Caco-2 (cell line): ENCODE measurements at places on chromosomes 16 and 17.

DNA sequence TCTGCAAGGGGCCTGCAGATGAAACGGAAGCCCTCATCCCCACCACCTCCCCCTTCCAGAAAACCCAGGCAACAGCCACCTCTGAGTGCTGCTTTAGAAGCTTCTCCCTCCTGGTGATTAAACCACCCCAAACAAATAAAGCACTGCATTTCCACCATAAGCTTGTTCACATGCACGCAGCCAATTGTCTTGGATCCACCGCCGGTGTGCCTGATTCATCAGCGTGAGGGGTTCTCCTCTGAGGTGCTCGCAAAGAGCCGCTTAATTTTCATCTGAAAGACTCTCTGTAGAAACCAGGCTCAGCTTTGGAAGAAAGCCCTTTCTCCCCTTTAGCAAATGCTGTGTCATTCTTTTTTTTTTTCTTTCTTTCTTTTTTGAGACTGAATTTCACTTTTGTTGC, 155.2 kb upstream of the EEF2KMT start:
- no peak for DNase-seq

DNA sequence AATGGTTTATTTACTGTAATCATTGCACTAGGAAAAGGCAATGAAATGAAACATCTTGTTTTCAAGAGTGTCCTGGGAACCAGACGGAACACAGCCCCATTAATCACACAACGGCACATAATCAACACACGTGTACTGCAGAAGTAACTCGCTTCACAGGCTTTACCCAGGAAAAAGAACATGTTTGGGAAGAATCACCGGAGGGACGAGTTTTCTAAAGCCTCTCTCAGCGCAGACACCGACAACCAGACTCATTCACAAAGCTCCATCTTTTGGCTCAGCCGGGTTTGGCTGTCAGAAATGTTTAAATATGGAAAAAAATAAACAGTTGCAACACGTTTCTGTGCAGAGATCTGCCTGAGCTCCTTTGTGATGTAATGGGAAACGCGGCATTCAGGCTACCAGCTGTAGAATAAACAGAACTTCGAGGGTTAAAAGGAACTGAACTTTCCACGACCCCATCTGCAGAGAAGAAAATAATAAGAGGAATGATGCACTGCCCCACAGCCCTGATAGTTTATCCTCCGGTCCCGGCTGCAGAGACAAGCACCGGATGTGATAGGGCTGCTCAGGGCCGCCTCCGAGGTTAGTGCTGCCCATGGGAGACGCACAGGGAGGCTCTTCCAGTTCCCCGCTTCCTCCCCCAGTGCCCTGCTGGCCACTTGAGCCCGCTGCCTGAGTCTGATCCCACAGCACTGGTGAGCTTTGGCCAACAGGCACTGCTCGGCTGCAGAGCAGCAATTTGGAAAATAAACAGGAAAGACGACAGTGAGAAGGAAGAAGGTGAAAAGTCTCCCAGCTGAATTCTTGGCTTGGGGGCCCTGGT, 119.8 kb downstream of the HIC1 start:
- DNase-seq, result no peak

DNA sequence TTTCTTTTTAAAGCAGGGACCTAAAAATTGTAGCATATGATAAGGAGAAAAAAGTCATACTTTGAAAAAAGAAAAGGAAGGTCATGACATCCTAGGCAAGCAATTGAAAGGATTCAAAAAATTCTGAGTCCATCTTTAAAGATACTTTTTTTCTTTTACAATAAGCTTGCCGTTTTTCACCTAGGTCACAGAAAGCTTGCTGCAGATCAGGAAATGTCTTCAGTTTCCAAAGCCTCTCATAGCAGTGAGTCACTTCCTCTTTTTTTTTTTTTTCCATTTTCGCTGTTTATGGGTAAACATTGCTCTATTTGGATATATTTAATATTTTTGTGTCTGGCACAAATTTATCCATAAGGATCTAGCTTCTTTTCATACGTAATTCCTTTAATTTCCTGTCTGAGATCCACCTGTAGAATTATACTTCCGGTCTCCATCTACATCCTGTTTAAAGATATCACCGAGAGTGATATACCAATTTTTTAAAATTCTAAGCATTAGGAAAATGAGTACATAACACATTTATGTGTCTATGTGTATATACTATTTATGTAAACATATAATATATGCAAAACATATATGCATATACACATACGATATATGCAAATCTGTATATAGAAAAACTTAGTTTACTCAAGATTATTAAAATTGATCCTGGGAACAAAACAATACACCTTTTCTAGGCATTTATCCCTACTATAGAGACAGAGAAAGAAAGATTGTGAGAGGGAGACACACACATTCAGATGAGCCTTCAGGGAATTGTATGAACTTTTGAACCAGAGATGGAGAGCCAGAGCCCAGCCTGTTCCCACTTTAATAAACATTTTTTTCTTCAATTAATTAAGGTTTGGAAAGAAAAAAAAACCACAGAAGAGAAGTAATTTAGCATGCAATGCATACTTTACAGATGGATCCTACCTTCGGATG, 134.4 kb downstream of the SKAP1 start:
- DNase-seq, result no peak

GRCh38 chr17:80455336-80455710, 21.1 kb downstream of the NPTX1 start:
- DNase-seq, result no peak

GRCh38 chr16:13806671-13807070, 113.3 kb upstream of the ERCC4 start:
- no peak for DNase-seq

GRCh38 chr17:63491977-63492618, 15.2 kb downstream of the ACE start:
- DNase-seq, result no peak

DNA sequence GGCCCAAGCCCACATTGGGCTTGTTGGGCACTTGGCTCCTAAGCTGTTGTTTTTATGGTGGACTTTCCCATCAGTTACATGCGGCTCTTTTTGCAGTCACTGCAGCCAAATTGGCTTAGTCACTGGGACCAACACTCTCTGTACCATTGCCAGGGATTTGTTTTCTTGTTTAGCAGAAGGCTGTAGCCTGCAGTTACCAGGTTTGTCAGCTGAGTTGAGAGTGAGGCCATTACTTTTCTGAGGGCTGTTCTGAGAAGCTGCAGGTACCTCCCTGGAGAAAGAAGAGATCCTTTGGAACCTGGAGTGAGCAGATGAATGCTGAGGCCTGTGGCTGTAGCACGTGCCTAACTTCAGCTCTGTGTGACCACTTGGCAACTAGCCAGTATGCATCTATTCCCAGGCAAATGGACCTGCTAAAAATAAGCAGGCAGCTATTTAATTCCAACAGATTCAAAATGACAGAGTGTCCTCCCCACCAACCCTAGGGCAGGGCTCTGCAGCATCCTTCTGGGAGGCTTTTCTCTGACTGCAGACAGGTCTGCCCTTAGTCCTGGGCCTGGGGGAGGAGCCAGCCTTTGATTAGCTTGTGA, 12.9 kb downstream of the AKAP1 start:
- DNase-seq, result no peak

GRCh38 chr17:78114831-78115723, 13.5 kb downstream of the TMC6 start:
- no peak for DNase-seq

DNA sequence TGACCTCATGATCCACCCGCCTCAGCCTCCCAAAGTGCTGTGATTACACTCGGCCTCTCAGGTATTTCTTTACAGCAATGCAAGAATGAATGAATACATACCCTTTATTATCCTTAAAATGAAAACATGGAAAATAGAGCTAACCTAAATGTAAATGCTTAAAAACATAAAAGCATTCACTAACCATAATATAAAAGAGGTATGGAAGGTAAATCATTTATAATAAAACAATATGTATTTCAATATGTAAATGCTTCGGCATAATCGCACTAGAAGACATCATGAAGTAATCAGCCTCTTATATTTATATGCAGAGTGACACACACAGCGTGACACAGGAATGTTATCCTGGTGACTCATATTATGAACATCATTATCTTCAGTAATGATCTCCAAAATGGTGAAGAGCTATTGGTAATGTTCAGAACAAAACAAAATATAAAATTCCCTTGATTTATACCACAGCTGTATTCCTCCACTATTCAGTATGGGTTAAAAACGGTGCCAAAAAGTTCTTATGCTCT, 53.9 kb downstream of the AIPL1 start:
- no peak for DNase-seq

- no peak for DNase-seq
Observed at GRCh38 chr17:81402981-81403467, 7.8 kb downstream of the BAHCC1 start.

GRCh38 chr16:89519881-89520280, 11.7 kb downstream of the SPG7 start:
- DNase-seq, result no peak

- no peak for DNase-seq
Observed at GRCh38 chr16:82265809-82266208, 95.8 kb upstream of the MPHOSPH6 start.

- DNase-seq, result no peak
Observed at GRCh38 chr17:51481370-51481769, 221.0 kb downstream of the UTP18 start.

DNA sequence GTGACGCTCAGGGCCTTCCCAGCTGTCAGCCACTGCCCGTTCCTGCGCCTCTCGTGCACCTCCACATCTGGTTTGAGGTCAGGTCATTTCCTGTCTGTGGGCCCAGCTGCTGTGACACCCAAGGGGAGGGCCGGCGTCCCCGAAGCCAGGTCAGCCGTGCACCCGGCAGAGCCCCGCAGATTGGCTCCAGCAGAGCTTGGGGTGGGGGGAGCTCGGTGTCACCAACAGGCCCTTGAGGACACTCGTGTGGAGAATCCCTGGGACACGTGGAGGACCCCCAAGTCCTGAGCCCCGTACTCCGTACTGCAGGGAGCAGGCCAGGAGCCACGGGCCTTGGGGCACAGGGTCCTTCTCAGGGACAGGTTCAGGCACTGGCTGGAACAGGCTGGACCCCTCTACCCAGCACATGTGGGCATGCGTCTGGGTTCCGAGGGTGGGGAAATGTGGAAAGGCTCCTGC, 4.8 kb downstream of the SPATA2L start:
- no peak for DNase-seq

DNA sequence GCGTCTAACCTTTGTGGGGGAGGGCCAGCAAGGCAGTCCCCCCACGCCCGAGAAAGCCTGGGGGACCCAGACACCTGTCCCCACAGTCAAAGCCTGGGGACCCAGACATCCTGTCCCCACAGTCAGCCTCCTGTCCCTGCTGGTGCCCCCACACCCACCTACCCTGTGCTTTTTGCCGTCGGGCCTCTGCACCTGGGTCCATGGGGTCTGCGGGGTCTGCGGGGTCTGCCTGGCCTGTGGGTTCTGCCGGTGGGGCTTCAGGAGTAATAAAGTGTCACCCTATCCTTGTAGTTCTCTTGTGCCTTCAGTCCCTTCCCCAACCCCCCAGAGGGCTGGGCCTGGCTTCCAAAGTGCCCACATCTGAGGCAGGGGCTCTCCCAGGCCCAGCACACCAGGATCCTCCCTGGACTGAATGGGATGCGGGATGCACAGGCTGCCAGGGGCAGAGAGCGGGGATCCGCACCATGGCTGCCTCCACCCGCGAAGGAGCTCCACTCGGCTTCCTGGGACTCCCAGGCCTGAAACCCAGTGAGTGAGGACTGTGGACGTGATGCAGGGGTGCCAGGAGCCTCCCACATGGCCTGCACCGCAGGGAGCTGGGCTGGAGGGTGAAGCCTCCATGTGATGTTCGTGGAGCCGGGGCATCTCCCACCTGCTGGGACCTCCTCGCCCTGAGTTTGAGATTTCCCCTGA, 16.3 kb upstream of the DPEP1 start:
- DNase-seq, result no peak

DNA sequence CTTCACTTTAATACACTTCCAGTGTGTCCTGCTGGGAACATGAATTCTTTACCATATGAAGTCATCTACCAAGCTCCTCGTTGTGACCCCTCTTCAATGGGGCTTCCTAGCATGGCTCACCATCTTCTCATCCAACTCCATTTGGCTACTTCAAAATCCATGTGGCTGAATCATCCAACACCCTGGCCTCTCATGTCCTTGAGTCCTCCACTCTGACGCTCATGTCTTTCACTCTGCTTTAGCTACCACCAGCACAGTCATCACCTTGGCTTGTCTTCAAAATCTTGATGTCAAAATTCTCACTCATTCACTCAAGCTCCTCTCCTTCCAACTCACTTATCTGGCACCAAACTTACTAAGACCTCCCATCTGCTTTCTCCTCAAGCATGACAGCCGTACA, 35.8 kb downstream of the AMFR start:
- no peak for DNase-seq

GRCh38 chr16:76661691-76662235, 384.6 kb downstream of the CNTNAP4 start:
- no peak for DNase-seq

DNA sequence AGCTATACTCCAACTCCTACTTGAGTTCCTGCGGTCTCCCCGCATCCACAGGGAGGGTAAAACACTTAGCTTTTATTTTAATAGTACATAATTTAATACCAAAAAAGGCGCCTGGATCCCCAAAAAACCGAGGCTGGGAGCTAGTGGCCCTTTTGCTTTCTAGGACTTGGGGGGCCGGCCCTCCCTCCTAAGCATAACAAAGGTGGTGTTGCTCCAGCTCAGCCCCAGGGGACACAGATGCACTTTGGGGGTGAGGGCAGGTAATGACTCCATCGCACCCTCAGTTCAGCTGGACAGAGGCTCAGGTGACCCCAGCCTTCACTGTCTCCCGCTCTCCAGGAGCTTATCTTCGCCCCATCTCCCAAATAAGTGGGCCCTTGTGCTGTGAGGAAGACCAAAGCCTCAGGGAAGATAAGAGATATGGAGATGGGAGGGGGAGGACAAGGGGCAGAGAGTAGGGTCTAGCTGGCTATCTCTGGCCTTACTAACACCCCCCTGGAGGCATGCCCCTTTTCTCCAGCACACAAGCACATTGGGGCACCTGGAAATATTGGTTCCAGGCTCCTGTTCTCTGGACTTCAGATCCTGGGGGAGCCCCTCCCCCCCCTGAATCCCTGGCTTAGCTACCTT, 2.8 kb upstream of the NHERF1 start:
- no peak for DNase-seq

DNA sequence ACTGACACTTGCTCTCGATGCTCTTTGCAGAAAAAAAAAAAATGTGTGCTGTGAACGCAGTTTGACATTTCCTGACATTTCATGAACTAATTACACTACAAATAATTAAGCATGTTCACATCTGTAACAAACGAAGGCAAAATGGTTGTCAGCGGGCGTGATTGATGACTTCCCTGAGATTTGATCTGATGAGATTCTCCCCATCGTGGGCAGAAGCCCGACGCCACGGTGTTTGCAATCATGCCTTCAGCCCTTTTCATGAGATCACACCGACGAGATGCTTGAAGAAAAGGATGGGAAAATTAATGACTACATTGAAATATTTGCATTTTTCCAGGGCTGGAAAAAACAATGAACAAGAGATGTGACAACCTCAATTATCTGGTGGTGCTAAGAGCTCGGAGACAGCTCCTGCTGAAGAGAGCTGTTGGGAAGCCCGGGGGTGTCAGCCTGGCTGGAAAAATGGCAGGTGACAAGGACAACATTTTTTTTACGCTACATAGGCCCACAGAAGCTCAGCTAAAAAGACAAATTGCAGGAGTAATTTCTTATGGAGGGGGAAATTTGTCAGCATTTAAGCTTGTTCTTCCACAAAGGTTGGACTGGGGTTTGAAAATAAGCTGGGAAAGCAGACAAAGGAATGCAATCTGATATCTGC, 259.4 kb upstream of the IRX3 start:
- no peak for DNase-seq

- DNase-seq, result peak; percentile 91
Observed at GRCh38 chr17:78128551-78129350, at the start of gene TMC6. TMC6 (minus strand) TSS chr17:78128755; CDS start chr17:78126832, 1,923 bp downstream.

- peak; percentile 48 for DNase-seq
Observed at GRCh38 chr17:19448341-19449268, 37.6 kb downstream of the RNF112 start.
